CD8-positive, alpha-beta T cell (primary cell): ENCODE measurements at places on chromosomes 13 and 19. TPM values are rescaled to one million over a fixed set of nuclear protein-coding genes. Genes with fewer than 3 reads are reported as not detected.

DNA sequence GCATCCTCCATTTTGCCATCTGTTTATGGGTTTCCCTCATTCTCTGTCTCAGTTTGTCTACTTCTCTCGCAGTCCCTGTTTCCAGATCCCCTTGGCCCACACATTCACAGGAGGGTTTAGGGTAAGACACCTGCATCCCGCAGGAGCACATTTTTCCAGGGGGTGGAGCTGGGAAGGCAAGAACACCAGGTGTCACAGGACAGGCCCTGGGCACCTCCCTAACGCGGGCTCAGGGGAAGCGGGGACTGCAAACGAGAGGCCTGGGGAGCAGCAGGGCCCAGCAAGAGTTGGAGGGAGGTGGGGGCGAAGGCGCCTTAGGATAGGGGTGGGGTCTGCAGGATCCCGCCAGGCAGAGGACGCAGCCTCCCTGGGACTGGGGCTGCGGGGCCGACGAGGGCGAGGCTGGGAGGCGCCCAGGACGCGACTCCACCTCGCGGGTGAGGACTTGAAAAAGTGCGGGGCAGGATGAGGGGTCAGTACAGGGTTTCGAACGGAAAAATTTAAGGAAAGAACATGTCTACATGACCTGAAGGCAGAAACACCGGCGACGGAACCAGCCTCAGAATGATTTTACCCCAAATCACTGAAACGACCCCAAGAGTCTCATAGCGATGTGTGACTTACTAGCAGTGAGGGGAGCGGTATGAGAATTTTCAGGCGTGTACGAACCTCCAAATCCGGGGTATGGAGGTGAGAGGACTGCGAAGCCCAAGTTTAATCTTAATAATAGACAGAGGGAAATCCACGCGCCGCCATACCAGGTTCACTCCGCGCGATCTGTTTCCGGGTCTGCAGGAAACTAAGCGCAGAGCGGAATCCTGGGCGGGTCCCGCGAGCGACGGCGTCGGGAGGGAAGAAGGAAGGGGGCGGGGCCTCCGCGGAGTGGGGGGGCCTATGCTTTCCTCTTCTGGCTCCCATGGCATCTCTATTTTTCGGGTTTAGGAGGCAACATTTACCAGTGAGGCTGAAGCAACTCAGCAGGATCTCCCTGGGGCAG lies 7.1 kb upstream of the ERVV-2 start:
- DNase-seq: no peak

DNA sequence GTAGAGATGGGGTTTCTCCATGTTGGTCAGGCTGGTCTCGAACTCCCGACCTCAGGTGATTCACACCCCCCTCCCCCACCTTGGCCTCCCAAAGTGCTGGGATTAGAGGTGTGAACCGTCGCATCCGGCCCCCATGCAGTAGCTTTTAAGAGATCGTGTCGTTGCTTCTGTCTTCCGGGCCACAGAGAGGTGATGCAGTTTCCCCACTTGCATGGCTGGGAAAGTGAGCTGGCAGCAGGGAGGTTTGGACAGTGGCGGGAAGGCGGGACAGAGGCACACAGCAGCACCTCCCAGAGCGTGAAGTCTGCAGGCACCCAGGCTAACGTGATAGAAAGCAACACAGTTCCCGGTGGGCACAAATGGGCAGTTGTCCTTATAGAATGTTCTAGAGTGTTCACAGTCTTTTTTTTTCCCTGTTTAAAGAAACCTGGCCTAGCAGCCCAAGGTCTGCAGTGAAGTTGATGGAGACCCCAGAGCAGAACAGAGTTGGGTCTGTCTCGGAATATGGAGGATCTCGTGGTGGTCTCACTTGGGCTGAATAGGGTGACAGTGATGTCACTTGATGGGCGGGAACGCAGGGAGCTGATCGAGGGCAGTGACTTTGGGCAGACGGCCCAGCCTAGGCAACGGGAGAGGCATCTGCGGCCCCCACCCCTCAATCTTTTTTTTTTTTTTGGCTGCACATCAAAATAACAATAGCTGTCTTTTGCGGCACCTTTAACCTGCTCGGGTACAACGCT lies 4.9 kb downstream of the UHRF1 start:
- peak; percentile 46 for DNase-seq

- DNase-seq: no peak
Observed at GRCh38 chr13:86892330-86892729, 778.8 kb upstream of the SLITRK5 start.

DNA sequence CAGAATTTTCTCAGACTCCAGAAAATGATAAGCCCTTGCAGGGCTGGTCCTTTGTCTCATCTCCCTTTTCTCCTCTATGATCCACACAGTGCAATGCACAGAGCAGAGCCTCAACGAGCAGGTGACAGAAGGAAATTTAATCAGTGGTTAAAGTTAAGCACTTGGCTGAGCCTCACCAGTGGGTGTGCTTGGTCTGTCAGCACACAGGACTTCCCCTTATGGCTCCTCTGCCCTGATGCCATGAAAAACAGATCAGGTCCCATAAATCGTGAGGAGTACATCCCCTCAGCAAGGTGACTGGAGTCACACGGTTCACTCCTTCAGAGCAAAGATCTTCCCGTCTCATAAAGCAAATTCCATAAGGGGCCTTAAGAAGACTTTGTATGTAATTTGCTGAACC lies 818.2 kb downstream of the UQCRFS1 start:
- no peak for DNase-seq

DNA sequence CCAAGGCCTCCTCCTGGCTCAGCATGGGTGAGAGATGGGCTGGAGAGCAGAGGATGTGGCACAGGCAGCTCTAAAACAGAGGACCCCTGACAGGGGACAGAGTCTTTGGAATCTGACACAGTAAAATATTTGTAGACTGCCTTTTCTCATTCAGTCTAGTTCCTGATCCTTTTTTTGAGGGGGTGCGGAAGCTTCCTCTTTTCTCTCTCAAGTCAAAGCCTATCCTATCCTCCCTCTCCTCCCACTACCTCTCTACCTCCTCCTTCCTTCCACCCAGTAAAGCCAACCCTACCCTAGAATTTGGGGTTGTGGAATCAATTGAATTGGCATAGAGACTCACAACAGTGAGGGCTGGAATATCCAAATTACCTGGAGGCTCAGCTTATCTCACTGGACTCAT lies 82.0 kb downstream of the TEX26 start:
- DNase-seq: no peak

GRCh38 chr13:102090532-102090931 lies 311.3 kb downstream of the FGF14 start:
- DNase-seq: no peak

GRCh38 chr13:113147206-113147605 lies 11.2 kb upstream of the PROZ start:
- DNase-seq: no peak

- DNase-seq: no peak
Observed at GRCh38 chr13:51148223-51148951, 37.3 kb upstream of the C13orf42 start.

DNA sequence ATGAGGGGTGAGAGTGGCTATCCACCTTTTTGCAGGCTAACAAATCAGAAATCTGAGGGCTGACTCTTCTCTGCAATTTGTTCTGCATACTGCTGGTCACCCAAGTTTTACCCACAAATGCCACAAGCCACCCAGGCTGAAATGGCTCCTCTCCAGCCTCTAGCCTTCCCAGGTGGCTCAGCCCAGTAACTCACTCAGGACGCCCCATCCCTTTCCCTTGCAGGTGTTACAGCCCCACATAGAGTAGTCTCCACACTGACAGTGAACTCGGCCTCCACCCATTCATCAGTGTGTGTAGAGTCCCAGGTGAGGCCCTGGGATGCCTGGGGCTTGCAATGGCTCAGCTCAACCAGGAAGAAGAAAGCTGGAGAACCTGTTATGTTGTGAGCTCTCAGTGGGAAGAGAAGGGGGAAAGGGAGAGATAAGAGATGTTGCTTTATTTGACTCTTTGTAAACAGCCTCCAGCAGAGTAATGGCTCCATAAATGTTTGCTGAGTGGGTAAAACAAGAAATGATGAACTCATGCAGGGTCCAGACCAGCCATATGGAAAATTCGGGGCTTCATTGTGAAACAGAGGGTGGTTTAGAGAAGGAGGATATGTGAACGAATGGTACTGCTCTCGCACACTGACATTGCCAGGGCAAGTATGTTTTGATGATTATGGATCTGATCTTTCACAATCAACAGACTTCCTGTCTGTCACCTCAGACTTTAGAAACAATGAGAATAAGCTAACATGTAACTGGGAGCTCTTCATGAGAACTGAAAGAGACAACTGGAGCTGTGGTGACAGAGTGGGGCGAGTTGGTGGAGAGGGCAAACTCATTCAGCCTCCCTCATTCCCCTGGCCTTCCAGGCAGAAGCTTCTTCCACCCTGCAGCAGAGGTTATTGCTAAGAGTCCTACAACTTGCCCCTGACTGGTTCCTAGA lies 74.2 kb upstream of the RFC3 start:
- no peak for DNase-seq

KIR3DL1 gene
- total RNA-seq: 0.16 TPM
